Left forelimb (tissue), 1 donor: ENCODE measurements at places on chromosomes 12 and 14.

DNA sequence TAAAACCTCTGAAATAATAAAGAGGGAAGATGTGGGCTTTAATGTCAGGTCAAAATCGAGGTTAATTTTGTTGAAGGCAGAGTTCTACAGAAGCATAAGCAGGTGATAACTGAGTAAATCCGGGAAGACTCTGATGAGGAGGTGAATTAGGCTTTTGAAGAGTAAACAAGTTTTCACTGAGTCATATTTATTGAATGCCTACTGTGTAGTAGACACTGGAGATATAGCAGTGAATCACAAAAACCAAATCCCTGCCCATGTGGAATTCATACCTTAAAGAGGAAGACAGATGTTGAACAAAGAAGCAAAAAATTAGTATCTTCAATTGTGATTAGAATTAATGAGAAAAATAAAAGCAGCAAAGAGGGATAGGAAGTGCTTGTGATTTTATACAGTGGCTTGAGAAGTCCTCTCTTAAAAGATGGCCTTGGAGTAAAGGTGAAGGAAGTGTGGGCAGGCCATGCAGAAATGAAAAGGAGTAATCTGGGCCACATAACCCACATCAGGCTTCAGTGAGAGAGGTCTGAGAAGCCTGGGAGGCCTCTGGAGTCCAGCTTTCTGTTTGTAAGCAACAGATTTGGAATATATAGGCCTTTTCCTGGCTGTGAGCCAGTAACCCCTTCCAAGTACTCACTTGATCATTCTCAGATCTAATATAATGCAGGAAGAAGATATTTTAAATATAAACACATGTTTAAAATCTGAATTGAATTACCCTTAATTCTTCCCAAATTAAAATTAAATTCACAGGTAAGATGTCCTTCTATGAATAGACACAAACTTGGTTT is 46.7 kb downstream of the BHLHE41 start:
- DNase-seq = no peak

GRCh38 chr14:52360831-52361230 is 46.7 kb downstream of the PTGER2 start:
- DNase-seq = no peak

GRCh38 chr12:98519257-98519907 is 4.0 kb downstream of the TMPO start:
- DNase-seq = no peak

DNA sequence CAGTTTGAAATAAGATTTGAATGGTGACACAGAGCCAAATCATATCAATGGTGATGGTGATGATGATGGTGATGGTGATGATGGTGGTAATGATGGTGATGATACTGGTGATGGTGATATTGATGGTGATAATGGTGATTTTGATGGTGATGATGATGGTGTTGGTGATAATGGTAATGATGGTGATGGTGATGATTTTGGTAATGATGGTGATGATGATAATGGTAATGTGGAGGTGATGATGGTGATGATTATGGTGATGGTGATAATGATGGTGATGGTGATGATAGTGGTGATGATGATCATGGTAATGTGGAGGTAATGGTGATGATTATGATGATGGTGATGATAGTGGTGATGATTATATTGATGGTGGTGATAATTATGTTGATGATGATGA is 311.9 kb upstream of the SFSWAP start:
- no peak for DNase-seq
